ENCODE measurements at places on chromosomes 3 and 15.

DNA sequence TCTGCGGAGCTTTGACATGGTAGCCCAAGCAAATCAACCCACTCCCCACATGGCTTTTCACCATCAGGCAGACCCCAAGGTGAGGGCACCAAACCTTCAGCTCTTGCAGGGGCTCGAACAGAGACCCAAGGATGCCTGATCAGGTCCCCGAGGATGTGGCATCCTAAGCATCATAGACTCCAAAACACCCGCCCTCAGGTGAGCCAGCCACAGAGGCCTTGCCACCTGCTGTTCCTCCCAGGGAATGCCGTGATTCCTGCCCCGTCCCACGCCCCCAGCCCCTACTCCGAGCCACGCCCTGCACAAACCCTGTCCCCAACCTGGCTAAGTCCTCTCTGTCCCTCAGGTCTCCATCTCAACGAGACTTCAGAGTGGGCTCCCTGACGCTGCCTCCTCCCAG is 34.7 kb upstream of the SLC41A3 start:
- DNase-seq, result no peak

GRCh38 chr15:42064271-42064670 is 30.1 kb downstream of the PLA2G4D start:
- DNase-seq, result no peak

- peak; percentile 95 for DNase-seq
Measured at GRCh38 chr3:133459400-133459799, 59.5 kb downstream of the BFSP2 start.

GRCh38 chr3:39088889-39089288 is 18.5 kb downstream of the GORASP1 start:
- DNase-seq, result no peak

- DNase-seq, result peak; percentile 6
Measured at GRCh38 chr3:71926262-71926600, 141.3 kb upstream of the PROK2 start.

DNA sequence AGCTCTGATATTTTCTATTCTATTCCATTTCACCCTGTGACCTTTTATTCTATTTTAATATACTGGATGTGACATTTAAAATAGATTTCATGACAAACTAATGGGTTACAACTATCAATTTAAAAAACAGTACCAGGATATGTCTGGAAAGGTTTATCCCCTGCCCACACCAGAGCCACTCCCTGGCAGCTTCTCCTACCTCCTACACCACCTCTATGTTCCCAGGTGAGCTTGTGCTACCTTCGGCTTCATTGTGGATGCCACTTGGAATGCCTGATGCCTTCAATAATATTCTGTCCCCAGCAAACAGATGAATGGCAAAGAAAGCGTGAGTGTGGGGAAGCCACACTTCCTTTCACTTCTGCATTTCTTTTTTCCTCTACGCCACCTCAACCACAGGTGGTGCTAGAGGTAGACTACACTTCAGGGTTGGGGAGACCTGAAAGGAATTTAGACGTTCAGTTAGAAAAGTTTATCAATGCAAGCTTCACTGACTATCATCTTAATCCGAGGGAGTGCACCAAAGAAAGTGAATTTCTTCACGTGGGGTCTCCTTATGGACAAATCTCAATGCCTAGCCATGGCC is 213.0 kb downstream of the SSR3 start:
- no peak for DNase-seq

- DNase-seq, result no peak
Measured at GRCh38 chr3:42751609-42752008, 21.4 kb downstream of the CCDC13 start.

- no peak for DNase-seq
Measured at GRCh38 chr3:5016211-5017161, 37.2 kb downstream of the BHLHE40 start.

GRCh38 chr3:151724576-151725562 is 8.9 kb upstream of the AADACL2 start:
- DNase-seq, result no peak

DNA sequence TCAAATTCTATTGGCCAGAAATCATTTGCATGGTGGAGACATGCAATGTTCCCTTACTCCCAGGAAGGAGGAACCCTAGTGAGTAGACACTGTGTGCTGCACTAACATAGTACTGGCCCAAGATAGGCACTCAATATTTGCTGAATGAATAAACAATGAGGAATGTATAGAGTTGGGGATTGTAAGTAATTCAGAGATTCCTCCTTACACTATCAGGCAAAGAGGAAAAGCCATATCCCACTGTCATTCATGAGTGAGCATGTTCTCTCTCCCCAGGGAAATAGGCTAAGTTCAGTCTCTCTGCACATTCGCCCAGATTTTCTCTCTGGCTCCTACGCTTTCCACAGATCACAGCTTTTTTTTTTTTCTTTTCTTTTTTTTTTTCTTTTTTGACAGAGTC is 154.9 kb upstream of the WNT5A start:
- DNase-seq, result no peak

- DNase-seq, result no peak
Measured at GRCh38 chr15:77455696-77456321, 35.1 kb downstream of the HMG20A start.

GRCh38 chr3:61299343-61300005 is 48.2 kb upstream of the FHIT start:
- DNase-seq, result no peak

DNA sequence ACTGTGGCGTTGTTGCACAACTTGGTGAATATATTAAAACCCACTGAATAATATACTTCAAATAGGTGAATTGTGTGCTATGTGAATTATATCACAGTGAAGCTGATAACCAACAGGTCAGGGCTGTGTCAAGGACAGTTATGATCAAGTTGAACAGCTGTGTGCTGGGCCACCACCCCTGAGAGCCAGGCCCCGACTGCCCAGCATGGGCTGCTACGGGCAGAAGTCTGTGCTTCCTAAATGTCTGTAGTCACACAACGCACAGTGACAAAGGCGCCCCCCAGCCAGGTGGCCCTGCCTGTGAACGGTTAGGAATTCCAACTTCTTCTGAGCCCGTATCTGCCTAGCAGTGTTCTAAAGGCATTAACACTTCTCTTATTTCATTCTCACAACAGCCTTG is 32.8 kb downstream of the TKT start:
- DNase-seq, result no peak

- no peak for DNase-seq
Measured at GRCh38 chr3:133162670-133163305, 124.6 kb downstream of the TMEM108 start.

GRCh38 chr3:120224237-120224636 is 60.8 kb downstream of the GPR156 start:
- DNase-seq, result no peak

DNA sequence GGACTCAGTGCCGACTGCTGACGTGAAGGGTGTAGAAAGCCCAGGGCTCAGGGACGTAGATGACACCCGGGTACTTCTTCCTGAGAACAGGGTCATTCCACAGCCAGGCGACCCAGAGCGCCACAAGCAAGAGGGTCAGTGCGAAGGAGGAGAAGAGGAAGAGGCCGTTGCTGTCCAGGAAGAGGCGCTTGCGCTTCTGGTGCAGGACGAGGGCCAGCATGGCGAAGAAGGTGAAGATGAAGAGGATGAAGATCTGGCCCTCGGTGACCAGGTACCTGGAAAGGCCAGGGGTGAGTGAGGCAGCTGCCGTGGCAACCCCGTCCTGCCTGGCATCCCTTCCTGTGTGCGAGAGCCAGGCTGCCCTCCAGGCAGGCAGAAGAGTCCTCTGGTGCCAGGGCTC is 3.0 kb upstream of the CALML4 start:
- no peak for DNase-seq

- no peak for DNase-seq
Measured at GRCh38 chr3:40120806-40121205, 188.7 kb upstream of the EIF1B start.

DNA sequence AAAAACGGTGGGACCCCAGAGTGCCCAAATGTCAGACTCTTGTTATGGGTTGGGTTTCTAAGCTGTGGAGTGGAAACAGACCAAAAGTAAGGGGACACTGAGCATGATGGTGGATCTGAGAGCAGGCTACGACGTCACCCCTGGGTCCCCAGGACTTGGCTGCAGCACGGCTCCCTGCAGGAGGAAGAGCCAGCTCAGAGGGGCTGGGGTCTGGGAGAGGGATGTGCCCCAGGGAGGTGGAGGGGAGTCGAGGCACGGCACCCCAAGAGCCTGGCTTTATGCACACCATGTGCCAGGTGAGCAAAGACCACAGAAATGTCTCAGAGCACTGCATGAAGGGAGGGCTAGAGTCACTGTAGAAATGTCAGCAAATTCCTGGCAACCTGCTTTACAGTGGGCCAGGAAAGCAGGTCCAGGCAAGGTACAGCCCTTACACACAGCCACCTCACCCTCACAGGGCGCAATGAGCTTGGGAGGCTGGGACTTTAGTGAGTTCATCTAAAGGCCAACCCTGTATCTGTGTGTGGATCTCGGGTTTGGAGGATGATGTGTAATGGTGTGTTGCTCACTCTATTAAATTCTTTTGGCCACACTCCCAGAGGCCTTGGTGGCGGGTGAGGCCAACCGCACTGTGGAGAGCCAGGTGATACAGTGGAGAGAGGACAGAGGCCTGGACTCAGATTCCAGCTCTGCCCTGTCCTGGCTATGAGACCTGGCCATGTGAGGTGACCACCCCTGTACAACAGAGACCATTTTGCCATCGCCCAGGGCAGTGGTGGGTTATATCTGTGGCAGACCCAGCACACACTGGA is 14.1 kb downstream of the CTSH start:
- DNase-seq, result no peak

- no peak for DNase-seq
Measured at GRCh38 chr3:152269056-152269830, 514 bp downstream of the MBNL1 start.

GRCh38 chr3:11662392-11662990 is 18.8 kb upstream of the VGLL4 start:
- no peak for DNase-seq

GRCh38 chr15:70823196-70823595 is 30.8 kb downstream of the LARP6 start:
- peak; percentile 74 for DNase-seq

DNA sequence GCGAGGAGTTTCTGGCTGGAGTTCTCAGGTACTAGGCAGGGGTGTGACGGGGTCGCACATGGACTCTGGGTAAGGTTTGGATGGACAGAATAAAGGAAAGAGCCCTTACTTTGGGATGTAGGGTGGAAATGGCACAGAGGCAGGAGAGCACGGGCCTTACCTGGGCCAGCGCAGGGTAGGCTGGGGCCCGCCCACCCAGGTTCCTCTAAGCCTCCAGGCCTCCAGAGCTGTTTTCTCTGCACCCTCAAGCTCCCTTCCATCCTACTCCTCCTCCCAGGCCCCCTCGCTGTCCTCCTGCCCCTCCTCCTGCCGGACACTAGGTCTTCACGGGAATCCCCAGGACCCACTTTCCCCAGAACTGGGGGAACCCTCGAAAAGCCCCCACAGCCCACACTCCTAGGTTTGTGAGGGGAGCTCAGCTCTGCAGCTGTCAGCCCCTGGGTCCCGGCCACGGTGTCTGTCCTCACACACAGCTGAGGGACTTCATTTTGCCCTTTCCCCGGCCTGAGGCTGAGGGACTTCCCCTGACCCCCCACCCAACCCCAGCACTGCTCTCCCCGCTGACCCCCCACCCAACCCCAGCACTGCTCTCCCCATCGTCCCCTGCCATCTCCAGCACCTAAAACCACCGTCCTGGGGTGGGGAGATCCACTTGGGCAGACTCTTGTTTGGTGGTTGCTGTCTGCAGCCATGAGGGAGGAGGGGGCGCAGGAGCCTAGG is 53.0 kb upstream of the PCSK6 start:
- DNase-seq, result no peak

- DNase-seq, result no peak
Measured at GRCh38 chr3:177145954-177146353, 51.3 kb downstream of the TBL1XR1 start.

- DNase-seq, result no peak
Measured at GRCh38 chr15:79849789-79850188, 47.0 kb downstream of the MTHFS start.

GRCh38 chr3:113771993-113772392 is 25.2 kb downstream of the ATP6V1A start:
- DNase-seq, result no peak

GRCh38 chr3:142168514-142168913 is 19.2 kb upstream of the TFDP2 start:
- no peak for DNase-seq

DNA sequence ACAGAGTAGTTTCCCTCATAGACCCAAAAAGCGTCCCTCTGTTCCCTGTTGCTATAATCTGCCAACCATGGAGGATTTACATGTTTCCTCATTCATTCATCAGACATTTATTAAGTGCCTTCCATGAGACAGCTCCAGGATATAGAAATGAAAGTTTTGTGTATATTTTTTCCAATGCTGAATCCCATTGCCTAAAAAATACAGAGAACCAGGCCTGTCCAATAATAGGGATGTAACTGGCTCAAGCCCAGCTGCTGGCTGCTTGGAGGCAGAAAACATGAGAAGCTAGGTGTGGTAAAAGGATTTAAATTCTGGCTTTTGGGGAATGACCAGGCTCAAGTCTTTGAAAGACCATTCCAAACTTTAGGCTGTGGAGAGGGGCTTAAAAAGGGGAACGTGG is 41.5 kb downstream of the RARB start:
- DNase-seq, result no peak

GRCh38 chr3:24472358-24472757 is 22.3 kb downstream of the THRB start:
- no peak for DNase-seq

DNA sequence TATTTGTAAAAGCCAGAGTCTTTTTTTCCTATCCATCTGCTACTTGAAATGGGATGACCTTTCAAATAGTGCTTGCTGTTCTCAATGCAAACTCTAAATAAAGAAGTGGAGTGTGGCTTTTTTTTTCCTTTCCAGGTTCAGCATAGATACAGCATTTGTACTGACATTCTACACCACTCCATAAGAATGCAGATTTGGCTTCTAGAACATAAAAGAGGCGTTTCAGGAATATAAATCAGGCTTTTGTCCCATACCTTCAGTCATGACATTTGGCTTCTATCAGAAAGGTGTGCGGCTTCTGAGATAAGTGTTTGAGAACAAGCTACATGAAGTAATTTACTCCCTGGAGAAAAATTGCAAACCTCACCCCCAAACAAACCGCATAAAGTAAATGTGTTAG is 553.1 kb downstream of the FHIT start:
- DNase-seq, result no peak

- no peak for DNase-seq
Measured at GRCh38 chr3:175898194-175898593, 1039.1 kb downstream of the NAALADL2 start.

DNA sequence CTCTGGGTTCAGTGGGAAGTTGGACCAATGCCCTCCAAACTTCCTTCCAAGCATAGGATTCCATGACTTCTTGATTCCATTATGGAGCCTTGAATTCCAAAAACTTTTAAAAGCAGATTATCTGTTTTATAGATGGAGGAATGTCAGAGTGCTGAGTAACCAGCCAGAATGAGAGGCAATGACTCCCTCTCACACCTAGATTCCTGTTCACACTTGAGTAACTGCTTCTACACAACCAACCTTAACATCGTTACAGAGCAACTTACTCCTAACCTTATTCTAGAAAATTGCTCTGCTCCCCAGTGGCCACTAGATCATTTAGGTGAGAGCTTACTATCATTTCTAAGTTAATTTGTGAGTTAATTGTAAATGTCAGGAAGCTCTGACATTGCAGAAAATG is 24.2 kb upstream of the NR2F2 start:
- DNase-seq, result no peak

- no peak for DNase-seq
Measured at GRCh38 chr15:40347559-40348473, 3.0 kb upstream of the PHGR1 start.

- DNase-seq, result no peak
Measured at GRCh38 chr15:42151141-42151561, 5.3 kb downstream of the PLA2G4F start.
